ENCODE measurements at places on chromosomes 7 and 10.
A peak's percentile ranks its signal among the peaks of the same experiment; 100 is the strongest.

DNA sequence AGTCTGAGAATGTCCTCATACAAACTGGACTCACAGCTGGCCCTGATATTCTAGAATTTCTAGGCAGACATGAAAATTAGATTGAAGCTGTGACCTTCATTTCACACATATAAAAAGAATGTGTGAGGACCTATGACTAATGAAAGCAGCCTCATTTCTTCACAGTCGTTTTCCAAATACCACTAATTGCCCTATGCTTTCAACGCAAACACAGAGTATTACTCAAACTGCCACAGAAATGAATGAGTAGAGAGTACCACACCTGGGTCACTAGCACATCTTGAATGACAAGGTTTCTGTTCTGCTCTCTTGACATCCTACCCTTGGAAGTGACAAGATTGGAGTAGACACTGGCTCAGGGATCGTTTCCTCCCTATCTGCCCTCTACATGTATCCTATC is 142.4 kb downstream of the C1GALT1 start:
- no peak for DNase-seq

DNA sequence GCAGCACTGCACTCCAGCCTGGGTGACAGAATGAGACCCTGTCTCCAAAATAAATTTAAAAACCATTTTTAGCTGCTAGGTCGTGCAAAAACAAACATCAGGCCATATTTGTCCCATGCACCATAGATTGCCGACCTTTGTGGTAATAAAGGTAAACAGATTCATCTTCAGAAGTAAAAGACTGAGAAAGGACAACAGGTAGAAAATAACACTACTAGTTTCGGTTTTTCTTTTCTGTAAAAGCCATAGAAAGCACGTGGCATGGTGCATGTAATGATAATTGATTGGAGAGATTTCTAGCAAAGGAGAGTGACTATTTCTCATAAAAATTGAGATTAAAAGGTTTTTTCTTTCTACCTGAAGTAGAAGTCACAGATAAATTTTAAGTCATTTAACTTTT is 93.9 kb downstream of the DNAH11 start:
- DNase-seq = no peak

GRCh38 chr10:78302739-78302988 is 269.0 kb downstream of the RPS24 start:
- DNase-seq = no peak

GRCh38 chr10:3754727-3755439 is 30.1 kb downstream of the KLF6 start:
- no peak for DNase-seq

GRCh38 chr10:104084482-104085142 is 1.1 kb downstream of the COL17A1 start:
- no peak for DNase-seq

GRCh38 chr10:36462194-36462593 is 663.2 kb upstream of the ANKRD30A start:
- DNase-seq = no peak

GRCh38 chr7:91194841-91195240 is 69.4 kb upstream of the FZD1 start:
- DNase-seq = no peak

- DNase-seq = no peak
These were observed 291.5 kb upstream of the ZNF32 start for GRCh38 chr10:43939939-43940820.

DNA sequence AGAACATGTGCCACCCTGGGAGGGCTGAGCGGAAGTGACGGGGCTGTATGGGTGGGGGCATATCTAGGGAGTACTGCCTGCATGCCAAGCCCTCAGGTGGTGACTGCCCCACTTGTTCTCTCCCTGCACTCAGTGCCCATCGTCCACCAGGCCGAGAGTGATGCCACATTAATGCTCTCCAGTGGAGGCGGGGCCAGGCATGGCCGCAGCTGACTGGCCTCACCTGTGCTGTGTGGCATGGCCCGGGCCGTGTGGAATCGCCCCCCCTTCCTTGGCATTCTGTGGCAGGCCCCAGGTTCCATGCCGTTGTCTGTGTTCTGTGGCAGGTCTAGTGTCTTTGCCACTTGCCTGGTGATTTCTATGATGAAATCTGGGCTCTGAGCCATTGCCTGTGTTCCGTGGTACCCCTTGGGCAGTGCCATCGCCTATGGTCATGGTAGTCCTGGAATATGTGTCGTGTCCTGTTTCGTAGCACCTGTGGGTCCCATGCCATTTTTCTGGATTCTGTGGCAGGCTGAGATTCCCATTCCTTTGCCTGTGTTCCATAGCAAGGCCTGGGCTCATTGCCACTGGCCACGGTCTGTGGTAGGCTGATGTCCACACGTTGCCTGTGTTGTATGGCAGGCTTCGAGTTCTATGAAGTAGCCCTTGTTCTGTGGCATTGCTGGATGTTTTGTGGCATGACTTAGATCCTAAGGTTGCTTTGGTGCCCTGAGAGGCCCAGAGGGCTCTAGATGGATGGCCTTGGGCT is 8.9 kb downstream of the FLNC start:
- no peak for DNase-seq

DNA sequence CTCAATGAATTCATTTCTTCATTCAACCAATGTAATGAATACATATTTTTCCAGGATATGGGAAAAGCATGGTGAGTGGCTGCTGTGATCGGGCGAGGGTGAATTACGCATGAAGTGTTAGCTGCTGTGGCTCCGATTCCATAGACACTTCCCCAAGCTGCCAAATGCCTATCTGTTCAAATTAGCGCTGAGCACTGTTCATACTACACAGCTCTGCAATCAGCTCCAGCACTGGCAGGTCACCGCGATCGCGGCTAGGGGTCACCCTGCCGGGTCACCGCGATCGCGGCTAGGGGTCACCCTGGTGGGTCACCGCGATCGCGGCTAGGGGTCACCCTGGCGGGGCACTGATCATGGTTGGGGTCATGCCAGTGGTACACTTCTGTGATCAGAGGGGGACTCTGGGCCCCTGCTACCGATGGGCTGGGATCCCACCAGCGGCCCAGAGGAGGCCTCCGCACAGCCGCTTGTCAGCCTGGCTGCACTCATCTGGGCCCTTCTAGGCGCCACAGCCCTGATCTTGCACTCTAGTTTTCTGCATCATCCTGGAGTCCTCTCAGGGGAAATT is 49.3 kb downstream of the JAKMIP3 start:
- DNase-seq = no peak

DNA sequence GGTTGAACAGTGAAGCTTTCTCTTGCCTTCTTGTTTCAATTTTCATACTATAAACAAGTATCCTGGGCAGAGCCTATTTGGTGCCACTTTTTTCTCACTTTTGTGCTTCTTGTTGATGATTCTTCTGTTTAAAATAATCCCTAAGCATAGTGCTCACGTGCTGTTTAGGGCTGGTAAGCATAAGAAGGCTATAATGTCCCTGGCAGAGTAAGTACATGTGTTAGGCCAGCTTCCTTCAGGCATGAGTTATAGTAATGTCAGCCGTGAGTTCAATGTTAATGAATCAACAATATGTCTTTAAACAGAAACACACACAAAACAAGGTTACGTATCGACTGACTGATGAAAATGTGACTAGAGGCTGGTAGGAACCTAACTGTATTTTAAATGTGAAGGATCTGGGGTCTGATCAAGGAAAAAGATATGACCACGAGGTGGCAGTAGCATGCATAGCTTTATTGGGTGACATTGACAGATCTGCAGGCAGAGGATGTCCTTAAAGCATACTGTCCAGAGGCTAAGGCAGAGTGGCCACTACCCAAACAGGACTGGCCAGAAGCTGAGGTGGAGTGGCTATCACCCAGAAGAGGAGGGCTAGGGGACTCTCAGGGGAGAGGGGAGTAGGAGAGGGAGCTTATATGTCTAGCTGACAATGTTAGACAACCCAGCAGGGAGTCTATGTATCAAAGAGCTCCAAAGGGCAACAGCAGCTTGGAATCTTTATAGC is 113.7 kb downstream of the BRAF start:
- DNase-seq = peak; percentile 50

DNA sequence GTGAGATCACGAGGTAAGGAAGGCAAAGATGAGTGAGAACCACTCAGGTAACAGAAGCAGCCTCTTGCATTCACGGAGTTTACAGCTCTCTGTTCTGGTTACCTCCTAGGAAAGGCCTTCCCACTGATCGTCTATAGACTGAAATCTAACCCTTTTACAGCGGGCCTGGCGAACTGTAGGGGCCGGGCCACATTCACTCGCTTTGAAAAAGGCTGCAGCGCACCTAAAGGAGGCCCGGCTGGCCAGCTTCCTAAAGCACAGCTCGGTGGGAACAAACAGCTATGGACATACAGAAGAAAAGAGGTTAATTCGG is 565 bp downstream of the ATP5MK start:
- DNase-seq = peak; percentile 25

DNA sequence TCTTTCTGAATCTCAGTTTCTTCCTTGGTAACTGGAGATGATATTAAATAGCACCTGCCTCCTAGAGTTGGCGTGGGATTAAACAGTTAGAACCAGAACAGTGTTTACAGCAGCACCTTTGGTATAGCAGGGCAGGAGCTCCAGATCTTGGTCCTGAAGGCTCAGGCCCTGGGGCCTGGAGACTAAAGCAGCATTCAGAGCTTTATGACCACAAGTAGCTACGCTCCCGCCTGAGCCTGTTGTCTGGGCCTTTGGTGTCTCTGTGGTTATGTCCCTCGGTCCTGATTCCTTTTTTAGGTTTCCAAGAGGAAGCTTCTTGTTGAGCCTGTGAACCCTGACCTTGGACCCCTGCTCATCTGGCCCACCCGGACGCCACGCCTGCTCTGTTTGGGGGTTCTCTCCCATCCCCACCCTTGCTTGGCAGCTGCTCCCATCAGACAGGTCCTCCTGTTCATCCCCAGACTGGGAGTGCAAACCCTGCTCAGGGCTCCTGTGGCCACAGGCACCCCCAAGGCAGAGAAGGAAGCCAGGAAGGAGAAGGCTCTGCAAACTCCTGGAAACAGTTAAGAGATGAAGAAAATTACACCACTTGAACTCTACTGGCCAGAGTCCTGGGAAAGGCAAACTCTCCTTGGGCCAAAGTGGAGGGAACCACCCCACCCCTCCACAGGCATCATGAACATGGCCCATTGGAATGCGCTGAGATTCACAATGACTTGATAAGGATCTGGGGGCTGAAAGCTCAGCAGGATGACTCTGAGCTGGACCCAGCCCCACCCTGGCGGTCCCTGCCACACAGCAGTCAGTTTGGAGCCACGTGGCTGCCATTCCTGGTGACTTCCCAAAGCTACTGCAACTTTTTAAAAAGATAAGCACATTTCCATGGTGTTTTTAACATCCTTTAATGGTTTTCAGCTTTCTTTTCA is 50.1 kb upstream of the TMEM72 start:
- no peak for DNase-seq

- no peak for DNase-seq
These were observed 30.7 kb downstream of the TLL2 start for GRCh38 chr10:96482815-96483588.

DNA sequence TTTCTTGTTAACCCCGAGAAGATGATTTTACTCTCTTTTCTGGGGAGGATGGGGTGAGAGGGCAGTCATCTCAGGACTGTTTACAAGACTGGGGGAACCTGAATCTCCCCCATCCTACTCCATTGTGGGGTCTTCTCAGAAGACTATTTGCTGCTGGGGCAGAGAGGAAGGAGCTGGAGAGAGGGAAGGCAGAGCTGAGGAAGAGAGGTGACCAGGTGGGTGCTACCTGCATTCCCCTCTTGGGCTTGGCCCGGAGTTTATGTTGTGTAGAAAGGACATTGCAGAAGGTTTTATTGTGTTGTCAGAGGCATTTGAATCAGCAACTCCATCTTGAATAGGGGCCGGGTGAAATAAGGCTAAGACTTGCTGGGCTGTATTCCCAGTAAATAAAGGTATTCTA is 247.1 kb upstream of the GALNT17 start:
- no peak for DNase-seq

DNA sequence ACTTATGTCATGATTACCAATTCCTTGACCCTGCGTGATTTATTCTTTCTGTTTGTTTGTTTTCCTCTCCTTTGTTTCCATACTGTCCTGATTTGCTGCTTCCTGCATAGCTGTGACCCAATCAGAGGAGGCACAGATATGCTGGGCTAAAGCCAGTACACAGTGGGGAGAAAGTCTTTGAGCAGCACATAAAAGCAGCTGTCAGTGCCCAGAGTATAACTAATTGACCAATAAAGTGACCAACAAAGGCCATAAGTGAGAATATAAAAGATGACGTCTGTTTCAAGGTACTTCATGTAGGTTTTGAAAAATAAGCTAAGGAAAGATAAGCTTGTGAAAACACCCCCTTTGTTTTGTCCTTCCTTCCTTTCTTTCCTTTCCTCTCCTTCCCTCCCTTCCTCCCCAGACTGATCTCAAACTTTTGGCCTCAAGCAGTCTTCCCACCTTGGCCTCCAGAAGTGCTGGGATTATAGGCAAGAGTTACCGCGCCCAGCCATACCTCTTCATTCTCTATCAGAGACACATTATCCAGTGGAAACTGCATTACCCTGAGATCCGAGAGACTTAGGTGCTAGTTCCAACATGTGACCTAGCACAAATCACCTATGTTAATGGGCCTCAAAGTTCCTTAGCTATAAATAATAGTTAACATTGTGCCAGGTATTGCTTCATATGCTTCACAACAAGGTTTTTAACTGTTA is 17.0 kb downstream of the BCAP29 start:
- DNase-seq = no peak

- DNase-seq = no peak
These were observed 33.8 kb downstream of the PFKFB3 start for GRCh38 chr10:6236349-6237198.

- no peak for DNase-seq
These were observed 1066.2 kb downstream of the LRMDA start for GRCh38 chr10:76497666-76498065.

GRCh38 chr7:1642291-1642731 is 27.8 kb upstream of the ELFN1 start:
- DNase-seq = no peak

- no peak for DNase-seq
These were observed 324.1 kb upstream of the LRRN3 start for GRCh38 chr7:110766864-110767263.

- no peak for DNase-seq
These were observed 49.8 kb downstream of the STK31 start for GRCh38 chr7:23759671-23760391.

GRCh38 chr7:20798694-20799121 is 12.0 kb upstream of the SP8 start:
- DNase-seq = no peak

- peak; percentile 41 for DNase-seq
These were observed 375.2 kb downstream of the RPS24 start for GRCh38 chr10:78408671-78409472.

DNA sequence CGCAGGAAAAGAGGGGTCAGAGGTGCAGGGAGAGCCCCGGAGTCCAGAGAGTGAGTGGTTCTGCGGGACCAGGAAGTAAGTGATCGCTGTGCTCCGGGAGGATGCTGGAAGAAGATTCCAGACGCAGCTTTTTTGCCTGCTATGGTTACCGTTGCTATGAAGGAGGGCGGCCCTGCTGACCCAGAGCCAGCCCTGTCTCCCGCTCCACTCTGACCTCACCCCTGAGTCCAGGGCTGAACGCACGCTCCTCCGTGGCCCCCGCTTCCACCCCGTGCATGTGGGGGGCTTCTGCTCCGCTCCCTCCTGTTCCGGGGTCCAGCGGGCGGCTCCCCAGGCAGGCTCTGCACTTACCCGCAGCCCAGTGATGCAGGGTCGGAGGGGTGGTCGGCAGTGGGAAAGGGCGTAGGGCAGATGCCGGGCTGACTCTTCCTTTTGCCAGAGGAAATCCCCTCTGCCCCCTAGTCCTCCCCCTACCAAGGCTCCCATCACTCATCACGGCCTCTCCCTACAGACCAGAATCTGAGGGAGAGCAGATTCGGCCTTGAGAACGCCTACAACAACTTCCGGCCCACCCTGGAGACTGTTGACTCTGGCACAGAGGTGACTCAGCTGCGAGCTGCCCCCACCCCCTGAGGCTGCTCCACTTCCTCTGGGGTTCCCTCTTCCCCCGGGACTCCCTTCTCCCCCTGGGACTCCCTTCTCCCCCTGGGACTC is 2.7 kb upstream of the MUC17 start:
- DNase-seq = peak; percentile 59
